ENCODE measurements at places on chromosomes 2 and 18. TPM values are rescaled to one million over a fixed set of nuclear protein-coding genes. Genes with fewer than 3 reads are reported as not detected.

CASP10 gene
- polyA plus RNA-seq: 6.6 TPM

NYAP2 gene
- not detected for polyA plus RNA-seq

TUBA4B gene
- 0.08 TPM for polyA plus RNA-seq

CLEC4F gene
- polyA plus RNA-seq: not detected
